ENCODE measurements at places on chromosomes 2 and 18. TPM values are rescaled to one million over a fixed set of nuclear protein-coding genes. Genes with fewer than 3 reads are reported as not detected.

Gene GNLY
- 21.9 TPM for total RNA-seq

Gene CCDC85A
- not detected for total RNA-seq

Gene ICOS
- total RNA-seq: 76.2 TPM

Gene PAX8
- 0.76 TPM for total RNA-seq

Gene RTP5
- 0.30 TPM for total RNA-seq

Gene ABCG8
- 0.23 TPM for total RNA-seq

Gene SCYGR6
- not detected for total RNA-seq

Gene KLHL29
- 3.0 TPM for total RNA-seq

Gene MSH2
- 66.2 TPM for total RNA-seq

Gene MAP3K19
- total RNA-seq: not detected

Gene SIX3
- total RNA-seq: 0.25 TPM

Gene CNOT9
- 127 TPM for total RNA-seq

Measured in activated T-helper 2 cell treated with anti-CD3 and anti-CD28 coated beads, Interferon-gamma antibody, Interleukin-2, Interleukin-4, amounts not matched to agents 10 μg/mL and 5 μg/mL and 100 μg/mL, durations not matched to agents 14 hours and 24 hours and 36 hours (primary cell).